ENCODE measurements at places on chromosomes 16 and 17. TPM values are rescaled to one million over a fixed set of nuclear protein-coding genes. Genes with fewer than 3 reads are reported as not detected.

The OR1E1 gene
- total RNA-seq, result not detected

DNA sequence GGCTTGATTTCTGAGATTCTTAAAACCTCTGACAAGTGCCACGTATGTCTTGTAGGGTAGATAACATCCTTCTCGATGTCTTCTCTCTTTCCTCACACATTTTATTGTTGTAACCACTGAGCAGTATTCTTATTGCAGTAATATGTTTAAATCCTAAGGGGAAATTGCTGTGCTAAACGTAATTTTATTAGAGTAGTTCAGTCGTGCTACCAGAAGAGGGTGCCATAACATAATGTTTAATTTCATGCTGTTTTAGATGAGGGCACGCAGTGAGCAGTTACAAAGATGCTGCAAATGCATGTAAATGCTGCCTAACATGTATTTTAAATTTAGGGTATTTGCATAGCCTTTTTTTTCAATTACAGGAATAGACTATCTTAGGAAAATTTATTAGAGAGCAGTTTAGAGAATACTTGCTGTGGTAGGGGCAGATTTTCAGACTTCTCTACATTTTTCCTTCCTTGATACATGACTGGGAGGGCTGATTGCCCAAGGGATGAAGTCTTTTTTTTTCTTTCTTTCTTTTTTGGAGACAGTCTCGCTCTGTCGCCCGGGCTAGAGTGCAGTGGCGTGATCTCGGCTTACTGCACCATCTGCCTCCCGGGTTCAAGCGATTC, 51.7 kb downstream of the GAN start:
- DNase-seq, result no peak

The INCA1 gene
- total RNA-seq, result 0.42 TPM

GRCh38 chr17:20266806-20267458, 200.4 kb downstream of the LGALS9B start:
- no peak for DNase-seq

The ARHGAP44 gene
- 0.14 TPM for total RNA-seq

The CD300C gene
- 1.5 TPM for total RNA-seq

GRCh38 chr16:71854369-71854948, 8.7 kb downstream of the ATXN1L start:
- DNase-seq, result no peak

The C17orf113 gene
- 0.14 TPM for total RNA-seq

All from liver (tissue), 10 donors.